ENCODE measurements at places on chromosomes 2 and 18.

DNA sequence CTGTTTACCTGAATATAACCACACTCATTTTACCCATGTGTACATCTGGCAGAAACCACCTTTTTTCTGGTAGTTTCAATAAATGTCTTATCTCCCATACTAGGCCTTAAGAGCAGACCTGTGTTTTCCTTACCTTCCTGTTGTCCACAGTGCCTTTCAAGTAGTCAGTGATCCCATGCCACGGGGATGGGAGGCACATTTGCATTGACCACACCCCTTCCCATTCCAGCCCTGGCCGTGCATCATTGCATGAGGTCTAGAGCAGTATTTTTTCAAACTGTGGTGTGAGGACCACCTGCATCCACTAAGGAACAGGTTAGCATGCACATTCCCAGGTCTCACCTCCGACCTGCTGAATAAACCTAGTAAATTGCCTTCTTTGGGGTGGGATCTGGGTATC lies 165.2 kb upstream of the FOSL2 start:
- DNase-seq: no peak

GRCh38 chr2:219280651-219281050 lies 1.5 kb downstream of the DNAJB2 start:
- DNase-seq: no peak

GRCh38 chr2:136894007-136894634 lies 128.8 kb downstream of the THSD7B start:
- DNase-seq: no peak

GRCh38 chr18:13989199-13989598 lies 73.9 kb upstream of the MC2R start:
- no peak for DNase-seq

DNA sequence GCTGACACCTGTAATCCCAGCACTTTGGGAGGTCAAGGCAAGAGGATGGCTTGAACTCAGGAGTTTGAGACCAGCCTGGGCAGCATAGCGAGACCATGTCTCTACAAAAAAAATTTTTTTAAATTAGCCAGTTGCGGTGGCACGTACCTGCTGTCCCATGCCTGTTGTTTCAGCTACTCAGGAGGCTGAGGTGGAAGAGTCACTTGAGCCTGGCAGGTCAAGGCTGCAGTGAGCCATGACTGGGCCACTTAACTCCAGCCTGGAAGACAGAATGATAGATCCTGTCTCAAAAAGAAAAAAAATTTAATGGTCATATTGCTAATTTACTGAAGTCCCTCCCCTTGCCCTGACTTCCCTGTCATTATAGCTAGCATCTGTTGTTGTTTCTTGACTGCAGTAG lies 112.6 kb downstream of the ARHGAP28 start:
- no peak for DNase-seq

DNA sequence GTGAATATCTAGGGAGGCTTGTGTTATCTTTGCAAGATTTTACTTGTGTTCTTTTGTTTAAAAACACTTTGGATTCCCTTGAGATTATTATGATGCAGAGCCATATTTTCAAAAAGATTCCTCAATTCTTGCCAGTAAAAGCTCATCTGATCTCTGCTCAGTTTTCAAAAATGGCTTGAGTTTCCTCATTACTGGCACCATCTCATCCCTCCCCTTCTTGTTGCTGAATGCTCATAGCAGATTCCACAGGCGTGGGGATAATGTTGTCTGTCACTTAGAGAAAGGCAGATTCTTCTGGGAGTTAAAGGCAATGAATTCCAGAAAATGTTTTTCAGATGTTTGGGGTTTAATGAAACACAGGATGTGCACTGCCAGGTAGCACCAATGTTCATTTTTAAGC lies 170.4 kb upstream of the TANK start:
- DNase-seq: no peak

DNA sequence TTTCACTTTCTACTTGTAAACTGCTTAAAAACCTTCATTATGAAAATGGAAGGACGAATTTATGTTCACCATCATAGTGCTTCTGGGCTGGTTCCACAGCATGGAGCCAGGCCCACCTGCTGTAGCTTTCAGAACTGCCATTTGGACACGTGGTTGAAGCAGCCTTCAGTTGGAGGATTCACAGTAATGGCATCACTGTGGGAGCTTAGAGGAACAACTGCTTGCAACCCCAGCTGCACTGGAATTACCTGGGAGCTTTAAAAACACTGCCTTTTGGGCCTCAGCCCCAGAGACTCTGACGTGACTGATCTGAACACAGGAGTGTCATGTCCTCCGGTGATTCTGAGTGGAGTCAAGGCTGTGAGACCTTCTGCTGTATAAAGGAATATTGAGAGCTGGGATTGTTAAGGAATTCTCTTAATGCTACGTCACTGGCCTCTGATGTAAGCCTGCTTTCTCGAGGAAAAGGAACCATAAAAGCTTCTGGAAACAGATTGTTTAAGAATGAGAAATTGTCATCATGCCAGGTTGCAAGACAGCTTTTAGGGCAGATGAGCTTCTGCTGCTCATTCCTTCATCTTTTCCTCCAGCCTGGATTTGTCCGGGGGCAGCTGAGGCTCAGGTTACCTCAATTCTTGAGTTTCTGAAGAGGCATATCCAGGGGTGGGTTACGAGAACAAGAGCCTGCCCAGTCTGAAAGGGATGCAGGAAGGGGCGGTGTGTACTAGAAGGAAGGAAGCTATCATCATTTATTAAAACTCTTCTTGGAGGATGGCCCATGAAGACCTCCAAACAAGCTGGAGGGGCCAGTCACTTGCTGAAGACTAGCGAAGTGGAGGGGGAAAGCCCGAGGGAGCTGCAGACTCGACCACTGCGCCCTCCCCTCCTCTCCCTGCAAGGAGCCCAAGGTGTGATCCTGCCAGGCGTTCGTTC lies 1.3 kb upstream of the IL1R1 start:
- peak; percentile 28 for DNase-seq

- DNase-seq: no peak
Observed at GRCh38 chr2:72932805-72933204, 15.5 kb downstream of the EMX1 start.

GRCh38 chr18:79200546-79201268 lies 131.5 kb downstream of the ATP9B start:
- DNase-seq: peak; percentile 29

GRCh38 chr2:233815861-233816260 lies 37.7 kb downstream of the MROH2A start:
- DNase-seq: no peak

DNA sequence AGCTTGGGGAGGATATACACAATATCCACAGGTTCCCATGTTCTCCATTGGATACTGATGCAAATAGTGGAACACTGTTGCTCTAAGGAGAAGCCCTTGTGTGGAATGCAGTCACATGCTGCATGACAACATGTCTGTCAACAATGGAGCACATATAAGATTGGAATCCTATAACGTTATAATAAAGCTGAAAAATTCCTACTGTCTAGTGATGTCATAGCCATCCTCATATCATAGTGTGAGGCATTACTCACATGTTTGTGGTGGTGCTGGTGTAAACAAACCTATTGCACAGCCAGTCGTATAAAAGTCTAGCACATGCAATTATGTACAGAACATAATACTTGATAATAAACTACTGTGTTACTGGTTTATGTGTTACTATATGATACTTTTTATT lies 394.7 kb downstream of the FBXO15 start:
- DNase-seq: peak; percentile 32

All from dermis blood vessel endothelial cell (primary cell).